ENCODE measurements at places on chromosomes 6 and 20. TPM values are rescaled to one million over a fixed set of nuclear protein-coding genes. Genes with fewer than 3 reads are reported as not detected.

- no peak for DNase-seq
Measured at GRCh38 chr6:45365036-45365435, 12.7 kb downstream of the SUPT3H start.

- no peak for DNase-seq
Measured at GRCh38 chr6:108294297-108294726, 542 bp upstream of the AFG1L start.

DNA sequence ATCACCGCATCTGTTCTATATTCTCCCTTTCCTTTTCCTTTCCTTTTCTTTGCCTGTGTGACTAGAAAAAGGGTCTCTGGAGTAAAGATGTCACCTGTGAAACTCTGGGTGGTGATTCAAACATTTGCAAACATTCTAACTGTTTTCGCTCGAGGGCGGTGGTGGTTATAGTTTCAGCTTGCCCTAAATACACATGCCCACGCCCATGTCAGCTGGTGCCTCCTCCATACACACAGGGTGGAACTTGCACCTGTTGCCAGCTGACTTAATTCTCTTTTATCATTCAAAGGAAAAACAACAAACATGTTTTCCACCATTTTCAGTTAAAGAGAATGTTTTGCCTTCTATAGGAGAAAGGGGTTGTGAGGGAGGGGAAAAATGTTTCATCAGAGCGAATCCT is 381.9 kb upstream of the ARID1B start:
- DNase-seq = no peak

- DNase-seq = no peak
Measured at GRCh38 chr6:29723666-29724588, 693 bp downstream of the HLA-F start.

GRCh38 chr6:34223381-34223955 is 13.2 kb upstream of the HMGA1 start:
- no peak for DNase-seq

GRCh38 chr6:122621638-122622037 is 11.4 kb downstream of the PKIB start:
- DNase-seq = no peak

DNA sequence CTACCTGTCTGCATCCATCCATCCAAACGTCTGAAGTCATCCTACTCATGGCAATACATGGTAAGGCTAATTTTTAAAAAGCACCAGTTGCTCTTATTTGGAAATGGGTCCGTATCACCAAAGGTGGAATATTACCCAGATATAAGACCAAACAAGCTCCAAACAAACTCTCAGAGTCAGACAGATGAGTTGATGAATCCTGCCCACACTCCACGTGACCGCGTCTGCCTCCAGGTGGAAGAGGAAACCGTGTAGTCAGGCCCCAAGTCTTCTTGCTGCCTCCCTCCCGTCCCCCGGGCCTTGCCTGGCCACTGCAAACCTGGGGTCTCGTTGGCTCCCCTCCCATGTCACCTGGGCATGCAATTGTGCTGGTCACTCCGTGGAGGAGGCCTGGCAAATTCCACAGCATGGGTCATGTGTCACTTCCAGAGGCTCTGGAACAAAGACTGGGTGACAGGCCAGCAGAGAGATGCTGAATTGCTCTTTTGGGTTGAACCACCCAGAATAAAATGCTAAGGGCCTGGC is 31.8 kb downstream of the CTCFL start:
- DNase-seq = no peak

The TSBP1 gene
- not detected for total RNA-seq

DNA sequence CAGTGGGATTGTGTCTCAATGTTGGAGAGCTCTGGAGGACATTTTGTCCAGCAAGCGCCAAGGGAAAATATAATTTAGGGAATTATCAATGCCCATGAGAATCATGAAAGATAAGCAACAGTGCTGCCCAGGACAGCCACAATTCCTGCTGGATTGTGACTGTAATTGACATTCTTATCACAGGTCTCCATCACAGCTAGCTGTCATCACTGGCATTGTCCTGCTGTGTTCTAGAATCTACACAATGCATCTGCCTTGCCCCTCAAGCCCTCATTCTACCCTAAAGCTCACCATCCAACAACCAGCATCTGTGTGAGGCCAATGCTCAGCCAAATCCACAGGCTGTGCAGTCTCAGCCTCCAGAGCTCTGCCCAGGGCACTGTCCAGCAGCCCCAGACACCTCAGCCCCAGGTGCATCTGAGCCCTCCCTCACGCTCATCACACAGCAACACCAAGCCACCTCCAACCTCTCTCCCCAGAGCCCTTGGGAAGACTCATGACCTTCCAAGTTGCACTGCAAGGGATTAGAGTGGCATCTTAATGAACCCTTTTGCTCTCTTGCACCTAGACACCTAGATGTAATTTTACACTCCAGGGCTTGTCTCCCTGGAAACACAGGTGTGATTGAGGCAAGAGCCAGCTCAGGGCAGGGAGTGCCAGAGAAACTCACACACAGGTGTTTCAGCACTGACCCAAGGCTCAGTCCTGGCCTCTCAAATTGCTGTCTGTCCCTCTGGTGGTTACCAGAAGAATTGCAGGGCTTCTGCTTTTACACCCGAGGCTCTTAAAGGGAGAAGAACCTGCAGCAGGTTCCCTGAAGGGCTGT is 85.2 kb upstream of the PHACTR3 start:
- DNase-seq = peak; percentile 22

DNA sequence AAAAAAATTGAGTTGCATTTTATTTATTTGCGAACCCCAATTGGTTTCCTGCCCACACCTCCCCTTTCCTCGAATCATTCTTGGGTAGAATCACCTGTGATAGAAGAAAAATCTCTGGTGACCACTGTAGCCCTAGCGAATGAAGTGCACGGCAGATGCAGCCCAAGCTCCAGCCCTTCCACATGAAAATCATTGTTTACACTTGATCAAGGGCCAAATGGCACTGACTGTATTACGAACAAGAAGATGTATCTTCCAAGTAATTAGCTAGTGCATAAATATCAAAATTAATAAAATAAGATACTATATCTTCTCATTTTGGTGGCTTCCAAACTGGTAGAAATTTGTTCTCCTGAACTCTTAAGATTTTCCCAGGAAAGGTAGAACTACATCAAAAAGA is 93.4 kb upstream of the ARID1B start:
- DNase-seq = no peak

The NT5DC1 gene
- 21.0 TPM for total RNA-seq

DNA sequence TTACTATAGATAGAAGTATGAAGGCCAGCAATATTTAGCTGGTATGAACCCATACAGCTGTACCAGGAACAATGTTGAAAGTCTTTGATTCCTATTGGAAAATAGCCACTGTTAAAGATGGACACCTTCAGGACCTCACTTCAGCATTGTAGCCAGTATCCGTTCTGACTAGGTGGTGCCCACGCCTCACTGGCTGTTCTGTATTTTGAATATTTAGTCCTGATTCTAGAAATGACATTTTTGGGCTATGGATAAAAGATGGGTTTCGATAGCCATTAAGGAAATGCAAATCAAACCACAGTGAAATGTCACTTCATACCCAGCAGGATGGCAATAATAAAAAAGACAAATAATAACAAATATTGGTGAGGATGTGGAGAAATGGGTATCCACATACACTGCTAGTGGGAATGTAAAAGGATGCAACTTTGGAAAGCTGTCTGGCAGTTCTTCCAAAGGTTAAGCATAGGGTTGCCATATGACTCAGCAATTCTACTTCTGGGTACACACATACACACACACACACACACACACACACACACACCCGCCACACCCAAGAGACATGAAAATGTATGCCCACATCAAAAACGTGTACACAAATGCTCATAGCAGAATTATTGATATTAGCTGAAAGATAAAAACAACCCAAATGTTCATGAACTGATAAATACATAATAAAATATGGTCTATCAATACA is 56.8 kb downstream of the UTRN start:
- DNase-seq = no peak

DNA sequence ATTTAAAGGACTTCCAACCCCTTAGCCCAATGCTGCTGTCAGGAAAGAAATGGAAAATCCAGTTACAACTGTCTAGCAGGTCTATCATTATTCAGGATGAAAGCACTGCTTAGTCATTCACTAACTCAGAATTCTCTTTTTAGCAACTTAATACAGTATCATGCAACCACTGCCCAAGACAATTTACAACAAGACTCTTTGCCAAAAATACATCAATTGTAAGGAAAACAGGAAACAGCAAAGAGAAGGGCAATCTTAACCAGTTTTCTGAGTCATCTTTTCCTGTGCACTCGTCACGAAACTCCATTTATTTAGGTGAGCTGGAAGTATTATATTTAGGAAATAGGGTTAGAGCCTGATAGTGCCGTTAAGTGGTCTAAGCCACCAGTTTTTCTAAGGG is 1197.7 kb upstream of the CITED2 start:
- DNase-seq = peak; percentile 77

- no peak for DNase-seq
Measured at GRCh38 chr6:80959034-80959433, 793.4 kb downstream of the TENT5A start.

DNA sequence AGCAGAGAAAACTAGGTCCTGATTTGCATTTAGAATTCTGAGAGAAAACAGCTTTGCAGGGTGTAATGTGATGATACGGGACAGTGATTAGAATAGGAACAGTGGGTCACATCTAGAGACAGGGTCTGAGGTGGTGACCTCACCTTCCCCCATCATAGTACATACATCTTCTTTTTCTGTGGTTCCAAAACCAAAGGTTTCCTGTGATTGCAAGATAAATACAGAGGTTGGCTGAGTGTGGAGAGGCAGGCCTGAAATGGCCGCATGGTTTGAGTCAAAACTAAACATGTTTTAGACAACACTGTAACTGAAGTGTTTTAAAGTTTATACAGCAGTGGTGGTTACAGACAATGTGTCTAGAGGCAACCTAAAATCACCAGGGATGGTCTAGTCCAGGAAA is 10.4 kb upstream of the NT5DC1 start:
- no peak for DNase-seq

The RAMACL gene
- total RNA-seq = 0.17 TPM

DNA sequence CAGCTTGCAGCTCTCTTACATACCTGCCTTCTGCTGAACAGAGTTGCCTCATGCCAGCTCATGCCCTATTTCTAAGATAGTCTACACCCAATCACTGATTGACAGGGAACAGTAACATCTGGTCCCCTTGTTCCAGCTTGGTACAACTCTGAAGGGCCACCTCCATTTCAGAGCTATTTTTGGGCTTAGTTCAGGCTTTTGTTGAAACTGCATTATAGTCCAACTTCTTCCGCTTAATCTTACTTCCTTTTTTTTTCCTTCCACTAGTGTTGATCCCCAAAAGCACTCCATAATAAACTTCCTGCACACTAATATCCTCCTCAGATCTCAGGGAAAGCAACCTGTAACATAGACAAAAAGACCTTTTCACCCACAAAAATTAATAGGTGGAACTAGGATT is 65.7 kb upstream of the TNFRSF21 start:
- DNase-seq = no peak

The PGC gene
- total RNA-seq = not detected

DNA sequence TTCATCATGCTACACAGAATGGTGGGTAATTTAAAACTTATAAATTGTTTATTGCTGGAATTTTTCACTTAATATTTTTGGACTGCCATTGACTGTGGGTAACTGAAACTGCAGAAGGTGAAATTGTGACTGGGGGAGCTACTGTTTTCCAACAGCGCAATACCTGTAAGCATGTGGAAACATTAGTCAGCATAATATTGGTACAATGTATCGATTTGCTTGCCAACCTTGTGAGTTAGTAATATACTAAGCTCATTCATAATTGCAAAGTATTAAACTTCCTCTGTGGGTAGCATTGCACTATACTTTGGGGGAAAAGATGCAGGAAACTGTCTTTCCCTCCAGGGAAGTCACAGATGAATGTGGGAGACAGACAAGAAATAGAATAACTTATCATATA is 766.5 kb downstream of the HDGFL1 start:
- no peak for DNase-seq

GRCh38 chr6:165850434-165851019 is 187.5 kb upstream of the PDE10A start:
- DNase-seq = peak; percentile 11

DNA sequence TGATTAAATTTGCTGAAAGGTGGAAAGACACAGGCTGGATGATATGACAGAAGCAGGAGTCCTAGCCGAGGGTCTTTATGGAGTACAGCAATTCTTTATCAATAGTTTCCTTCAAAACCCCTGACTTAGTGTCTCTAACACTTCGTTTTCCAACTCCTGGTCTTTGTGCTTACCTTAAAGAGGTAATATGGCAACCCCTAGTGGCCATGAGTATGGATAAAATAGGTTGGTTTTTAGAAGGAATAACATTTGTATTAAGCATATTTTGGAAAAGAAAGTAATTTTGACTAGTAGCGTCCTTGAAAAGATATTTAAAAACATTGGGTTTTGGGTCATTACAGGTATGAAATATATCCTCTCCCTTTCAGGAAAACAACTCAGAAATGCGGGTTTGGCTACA is 51.9 kb downstream of the VGLL2 start:
- DNase-seq = peak; percentile 26

- DNase-seq = no peak
Measured at GRCh38 chr6:106508834-106509233, 120.5 kb downstream of the RTN4IP1 start.

GRCh38 chr6:96391776-96392360 is 129.7 kb upstream of the UFL1 start:
- DNase-seq = no peak

The NAPB gene
- total RNA-seq = 4.9 TPM

- no peak for DNase-seq
Measured at GRCh38 chr6:74756923-74757322, 448.9 kb downstream of the COL12A1 start.

The CCN2 gene
- total RNA-seq = 57.2 TPM

DNA sequence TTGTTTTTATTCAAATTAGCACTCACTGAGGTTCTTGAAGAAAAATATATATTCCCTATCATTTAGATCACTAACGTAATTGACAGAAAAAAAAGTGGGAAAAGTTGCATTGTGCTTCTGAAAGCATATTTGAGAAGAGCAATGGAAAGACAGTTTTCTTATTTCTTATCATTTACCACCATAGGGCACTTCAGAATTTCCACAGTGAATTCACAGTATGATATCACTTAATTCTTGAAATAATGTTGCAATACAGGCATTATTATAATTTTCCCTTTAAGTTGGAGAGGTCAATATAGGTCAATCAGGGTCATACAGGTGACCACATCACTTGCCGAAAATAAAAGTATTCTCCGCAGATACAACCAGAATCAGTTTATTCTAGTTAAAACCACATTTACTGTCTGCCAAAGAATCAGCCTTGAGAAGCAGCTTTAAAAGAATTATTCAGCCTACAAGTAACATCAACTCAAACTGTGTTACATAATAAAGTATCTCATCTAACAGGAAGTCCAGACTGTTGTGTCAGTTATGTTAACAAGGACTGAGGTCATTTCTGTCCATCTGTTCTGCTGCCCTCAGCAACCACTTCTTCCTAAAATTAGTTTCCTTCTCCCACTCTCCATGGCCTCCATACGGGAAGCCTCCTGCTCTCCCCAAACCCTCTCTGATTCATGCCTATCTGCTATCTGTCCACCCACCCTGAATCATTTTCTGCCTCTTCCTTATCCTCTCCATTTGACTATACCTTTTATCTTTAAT is 121.2 kb downstream of the SIM1 start:
- no peak for DNase-seq

The TCF15 gene
- not detected for total RNA-seq
